ENCODE measurements at places on chromosomes 5 and 9.

DNA sequence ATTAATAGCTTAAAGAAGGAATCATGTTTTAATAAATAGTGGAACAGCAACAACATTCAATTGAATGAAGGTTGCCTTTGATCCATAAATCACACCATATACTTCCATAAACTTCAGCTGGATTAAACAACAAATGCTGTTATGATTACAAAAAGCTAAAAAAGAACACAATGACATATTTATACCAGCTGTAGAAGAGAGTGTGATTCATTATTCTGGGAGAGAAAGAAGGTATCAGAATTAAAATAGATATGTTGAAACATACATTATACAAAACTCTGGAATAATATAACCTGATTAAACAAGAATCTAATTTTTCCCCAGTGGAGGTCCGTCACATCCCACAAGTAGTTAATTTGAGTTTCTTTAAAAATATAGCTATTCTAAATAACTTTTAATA, 7.5 kb upstream of the RECK start:
- DNase-seq, result no peak

DNA sequence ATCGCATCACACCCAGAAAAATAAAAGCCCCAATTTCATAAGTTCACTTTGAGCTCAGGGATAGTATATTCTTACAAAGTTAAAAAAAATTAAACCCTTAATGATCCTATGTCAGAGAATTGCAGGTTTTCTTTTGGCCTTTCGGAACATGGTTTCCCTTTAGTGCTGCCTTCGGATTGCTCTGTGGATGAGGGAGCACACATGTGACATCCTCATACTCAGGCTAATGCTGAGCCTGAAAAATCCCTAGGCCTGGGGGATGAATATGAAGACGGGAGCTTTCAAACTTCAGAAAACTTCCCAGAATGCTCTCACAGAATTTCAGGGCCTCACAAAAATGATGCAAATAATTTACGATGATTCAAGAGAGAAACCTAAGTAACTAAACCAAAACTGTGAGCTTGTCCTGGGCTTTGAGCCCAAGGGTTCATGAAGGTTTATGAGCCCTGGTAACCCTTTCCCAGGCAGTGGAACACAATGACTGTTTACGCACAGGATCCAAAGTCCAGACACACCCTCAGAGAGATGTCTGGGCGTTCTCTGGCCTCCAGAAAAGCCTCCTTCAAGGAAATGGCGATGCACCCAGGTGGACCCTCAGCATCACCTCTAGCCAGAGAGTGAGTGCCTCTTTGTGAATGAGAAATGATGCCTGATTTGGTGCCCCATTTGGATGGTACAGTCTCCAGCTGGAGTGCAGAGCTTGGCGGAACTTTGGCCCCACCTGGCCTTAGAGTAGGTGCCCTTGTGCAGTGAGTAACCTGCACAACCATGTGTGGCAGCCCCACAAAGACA, 145.4 kb downstream of the ENTREP1 start:
- no peak for DNase-seq

DNA sequence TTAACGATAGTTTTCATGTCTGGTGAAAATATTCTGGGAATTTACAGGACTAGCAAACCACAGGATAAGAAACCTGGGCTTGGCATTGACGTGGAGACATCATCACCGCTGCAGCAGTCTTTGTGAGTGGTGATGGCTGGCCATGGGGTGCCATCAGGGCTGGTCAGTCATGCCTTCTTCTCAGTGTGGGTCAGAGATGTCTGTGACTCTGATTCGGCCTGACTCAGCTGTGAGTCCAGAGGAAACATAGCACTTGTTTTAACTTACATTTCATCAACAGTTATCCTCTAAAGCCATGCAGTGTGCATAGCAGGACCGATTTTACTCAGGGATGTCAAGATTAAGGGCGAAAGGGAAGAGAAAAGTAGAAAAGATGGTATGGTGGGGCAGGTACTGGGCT, 33.2 kb upstream of the CYFIP2 start:
- DNase-seq, result no peak

GRCh38 chr9:126979461-126979860, 64.9 kb downstream of the RALGPS1 start:
- no peak for DNase-seq

GRCh38 chr5:176578391-176578808, 29.3 kb downstream of the CDHR2 start:
- no peak for DNase-seq

- DNase-seq, result no peak
These were observed 271.7 kb downstream of the HTR1A start for GRCh38 chr5:63690546-63690945.

- no peak for DNase-seq
These were observed 1.0 kb downstream of the CSNK1A1 start for GRCh38 chr5:149550268-149550583.

Measured in NCI-H2107 (cell line).